ENCODE measurements at places on chromosomes 3 and 15. TPM values are rescaled to one million over a fixed set of nuclear protein-coding genes. Genes with fewer than 3 reads are reported as not detected.

CD80 gene
- not detected for total RNA-seq

TNNC1 gene
- total RNA-seq: 0.41 TPM

RHCG gene
- total RNA-seq: 4.1 TPM

SPATA12 gene
- not detected for total RNA-seq

ANKDD1A gene
- total RNA-seq: 13.9 TPM

HCLS1 gene
- total RNA-seq: 0.82 TPM

SPATA16 gene
- not detected for total RNA-seq

CYP11A1 gene
- total RNA-seq: not detected

CKMT1A gene
- 6.5 TPM for total RNA-seq

RTP1 gene
- 0.41 TPM for total RNA-seq

ACAD9 gene
- 27.7 TPM for total RNA-seq

MAGEL2 gene
- total RNA-seq: 2.4 TPM

ARPIN gene
- total RNA-seq: 13.5 TPM

GRK7 gene
- total RNA-seq: under 0.01 TPM

TMEM158 gene
- 19.6 TPM for total RNA-seq

FETUB gene
- total RNA-seq: not detected

GABRA5 gene
- 54.2 TPM for total RNA-seq

SLITRK3 gene
- total RNA-seq: 11.0 TPM

ALPK3 gene
- total RNA-seq: 0.82 TPM

HTR3E gene
- not detected for total RNA-seq

NOX5 gene
- under 0.01 TPM for total RNA-seq

SCAMP5 gene
- 42.8 TPM for total RNA-seq

C2CD4A gene
- under 0.01 TPM for total RNA-seq

TMEM45A gene
- 2.9 TPM for total RNA-seq

UROC1 gene
- not detected for total RNA-seq

ASTE1 gene
- 15.1 TPM for total RNA-seq

PROS1 gene
- total RNA-seq: 12.2 TPM

ADIPOQ gene
- not detected for total RNA-seq

RPL35A gene
- 1,311 TPM for total RNA-seq

GNB5 gene
- 34.2 TPM for total RNA-seq
